Fibroblast of lung (primary cell): ENCODE measurements at places on chromosomes 13 and 19.

- no peak for DNase-seq
Measured at GRCh38 chr19:7522923-7523667, 671 bp downstream of the MCOLN1 start.

DNA sequence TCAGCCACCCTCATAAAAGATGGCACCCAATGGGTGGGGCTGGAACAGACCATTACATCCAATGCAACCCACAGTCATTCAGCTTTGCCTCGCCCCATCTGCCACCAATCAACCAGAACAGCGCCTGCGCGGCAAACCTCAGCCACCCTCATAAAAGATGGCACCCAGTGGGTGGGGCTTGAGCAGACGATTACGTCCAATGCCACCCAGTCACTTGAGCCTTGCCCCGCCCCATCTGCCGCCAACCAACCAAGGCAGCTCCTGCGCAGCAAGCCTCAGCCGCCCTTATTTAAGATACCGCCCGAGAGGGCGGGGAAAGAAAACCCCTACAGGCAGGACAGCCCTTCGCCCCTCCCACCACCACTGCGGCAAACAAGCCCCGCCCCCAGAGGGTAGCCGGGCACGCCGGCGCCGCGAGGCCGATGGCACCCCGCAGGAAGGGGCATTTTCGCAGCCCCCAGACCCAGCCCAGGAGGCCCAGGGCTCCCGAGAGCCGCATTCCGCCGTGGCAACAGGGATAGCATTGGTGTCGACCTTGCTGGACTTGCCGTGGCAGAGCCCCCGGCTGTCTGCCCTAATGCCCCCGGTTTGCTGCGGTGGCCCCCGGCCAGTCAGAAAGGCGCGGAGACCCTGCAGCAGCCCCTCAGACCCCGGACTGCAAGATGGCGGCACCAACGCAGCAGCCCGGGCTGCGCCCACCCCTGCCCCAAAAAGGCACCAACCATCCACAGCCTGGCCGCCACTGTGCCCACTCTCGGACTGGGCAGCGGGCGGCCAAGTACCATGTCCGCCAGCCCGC, 675 bp downstream of the PEG3 start:
- peak; percentile 91 for DNase-seq

GRCh38 chr19:47343194-47343802, 5.8 kb upstream of the DHX34 start:
- DNase-seq = no peak

DNA sequence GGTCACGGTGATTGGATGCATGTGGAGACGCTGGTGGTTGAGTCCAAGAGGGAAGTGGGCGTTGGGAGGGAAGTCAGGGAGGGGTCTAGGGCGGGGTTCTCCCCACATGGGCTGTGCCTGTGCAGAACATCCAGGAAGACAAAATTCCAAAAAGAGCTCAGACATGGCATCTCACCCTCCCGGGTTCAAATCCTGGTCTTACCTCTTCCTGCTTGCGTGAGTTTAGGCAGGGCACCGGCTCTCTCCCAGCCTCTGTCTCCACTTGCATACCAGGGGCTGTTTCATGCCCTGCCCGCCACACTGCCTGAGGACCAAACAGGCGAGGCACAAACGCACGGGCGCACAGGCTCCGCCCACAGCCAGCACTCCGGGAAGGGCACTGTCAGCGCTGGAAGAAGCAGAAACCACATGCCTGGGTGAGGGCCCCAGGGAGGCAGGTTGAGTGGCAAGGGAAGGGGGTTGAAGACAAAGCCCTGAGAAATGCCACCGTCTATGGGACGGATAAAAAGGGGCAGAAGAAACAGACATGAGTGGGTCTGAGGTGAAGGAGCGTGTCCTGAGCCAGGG, 123.6 kb upstream of the SOX1 start:
- DNase-seq = no peak

- DNase-seq = peak; percentile 97
Measured at GRCh38 chr19:58554494-58555368, at the start of gene CHMP2A. CHMP2A (minus strand) TSS chr19:58555105; CDS start chr19:58554212, 893 bp downstream.

- DNase-seq = peak; percentile 5
Measured at GRCh38 chr13:25371875-25372283, at the start of gene ATP8A2. ATP8A2 (plus strand) TSS chr13:25371974; CDS start chr13:25372213, 239 bp downstream.

DNA sequence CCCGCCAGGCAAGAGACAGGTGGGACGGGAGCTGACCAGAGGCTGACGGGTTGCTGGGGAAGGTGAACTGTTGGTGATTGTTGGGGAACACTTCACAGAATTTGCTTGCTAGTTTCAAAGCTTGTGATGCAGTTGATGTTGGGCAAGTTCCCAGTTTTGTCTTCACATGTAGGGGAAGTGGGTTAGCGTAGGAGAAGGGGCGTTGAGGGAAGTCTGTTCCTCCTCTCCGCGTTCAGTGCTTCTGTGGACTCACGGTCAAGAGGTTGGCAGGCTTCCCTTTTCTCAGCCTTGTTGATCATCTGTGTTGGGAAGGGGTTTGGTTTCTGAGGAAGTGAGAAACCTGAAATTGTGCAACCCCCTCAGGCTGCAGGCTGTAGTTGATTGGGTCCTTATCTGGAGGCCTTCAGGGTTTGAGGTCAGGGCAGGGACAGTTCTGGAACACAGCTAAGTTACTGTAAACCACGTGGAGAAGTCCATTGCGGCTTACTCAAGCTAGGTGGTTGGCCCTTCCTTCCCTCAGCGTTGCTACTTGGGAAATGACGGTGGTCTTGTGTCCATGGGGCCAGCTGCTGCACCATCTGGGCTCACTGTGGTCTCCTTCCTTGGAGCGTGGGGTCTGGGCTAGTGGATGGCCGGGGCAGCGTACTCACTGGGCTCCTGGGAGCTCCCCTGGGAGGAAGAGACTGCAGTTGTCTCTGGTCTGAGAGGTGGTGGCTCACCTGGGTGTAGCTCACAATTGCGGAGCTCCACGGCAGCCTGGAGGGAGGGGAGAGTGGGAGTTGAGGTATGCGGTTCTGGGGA, 7.5 kb downstream of the RPS9 start:
- peak; percentile 99 for DNase-seq

DNA sequence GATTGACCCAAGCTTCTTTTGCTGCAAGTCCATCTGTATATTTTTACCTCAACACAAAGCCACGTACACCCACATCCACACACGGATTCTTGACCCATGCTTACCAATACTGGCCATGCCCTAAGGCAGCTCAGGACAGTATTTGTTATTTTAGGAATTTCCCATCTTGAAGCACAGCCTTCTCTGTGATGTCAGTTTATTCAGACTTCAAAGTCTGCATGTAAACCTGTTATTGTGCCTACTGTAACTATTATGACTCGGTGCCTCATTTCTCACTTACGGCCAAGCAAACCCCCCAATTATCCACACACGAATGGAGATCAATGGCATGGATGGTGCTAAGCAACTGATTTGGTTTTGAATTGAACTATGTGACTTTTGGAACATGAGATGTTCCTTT, 17.5 kb downstream of the CLDN10 start:
- DNase-seq = no peak

- DNase-seq = no peak
Measured at GRCh38 chr19:30881281-30881680, 468.0 kb downstream of the TSHZ3 start.

DNA sequence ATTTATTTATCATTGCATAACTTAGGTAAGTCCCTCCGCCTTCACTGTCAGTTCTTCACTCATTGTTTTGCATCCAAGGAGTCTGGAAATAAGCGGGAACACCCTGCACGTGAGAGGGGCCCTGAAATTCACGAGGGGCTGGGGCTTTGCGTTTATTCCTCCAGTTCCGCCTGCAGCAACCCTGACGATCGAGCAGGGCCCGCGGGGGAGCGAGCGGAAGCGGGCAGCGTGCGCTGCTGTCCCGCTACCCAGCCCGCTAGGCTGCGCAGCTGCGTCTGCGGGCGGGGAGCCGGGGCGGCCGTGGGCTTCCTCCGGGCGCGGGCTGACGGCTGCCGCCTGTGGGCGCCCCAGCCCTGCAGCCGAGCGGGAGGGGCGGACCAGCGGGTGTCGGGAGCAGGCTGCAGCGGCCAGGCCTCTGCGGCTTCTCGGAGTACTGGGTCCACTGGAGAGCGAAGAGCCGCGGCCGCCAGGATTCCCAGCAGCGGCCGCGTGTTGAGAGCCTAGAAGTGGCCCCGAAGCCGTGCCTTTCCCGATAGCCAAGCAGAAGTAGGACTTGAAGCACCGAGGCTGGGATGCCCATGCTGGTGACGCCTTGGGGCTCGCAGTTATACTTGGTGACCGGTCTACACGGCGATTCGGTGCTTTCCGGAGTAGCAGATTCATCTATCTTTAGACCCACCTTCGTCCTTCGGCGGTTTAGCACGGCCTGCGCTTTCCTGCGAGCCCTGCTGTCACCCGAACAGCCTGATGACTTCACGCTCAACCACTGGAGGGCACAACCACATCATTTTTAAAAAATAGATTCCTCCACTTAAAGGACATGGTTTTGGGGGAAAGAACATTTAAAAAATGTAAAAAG, 32.9 kb upstream of the SACS start:
- DNase-seq = peak; percentile 79

- DNase-seq = peak; percentile 99
Measured at GRCh38 chr13:37701972-37702371, 103.4 kb upstream of the POSTN start.
